Pancreas (tissue), 10 donors: ENCODE measurements at places on chromosomes 1 and 21.

DNA sequence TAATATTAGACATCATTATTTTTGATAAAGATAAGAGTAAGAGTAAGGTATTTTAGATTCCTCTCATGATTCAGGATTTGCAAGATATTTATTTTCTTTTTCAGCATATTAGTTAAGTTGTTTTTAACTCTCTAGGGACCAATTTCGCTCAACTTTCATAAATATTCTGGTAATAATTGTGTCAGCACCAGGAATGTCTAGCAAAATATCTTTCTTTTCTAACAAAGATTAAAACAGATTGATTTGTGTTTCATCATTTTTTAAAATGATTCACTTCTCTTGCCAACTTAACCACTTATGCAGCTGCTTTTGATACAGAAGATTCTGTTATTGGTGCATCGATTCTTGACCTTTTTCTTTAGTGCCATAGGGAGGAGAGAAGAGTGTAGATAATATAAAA is 172.8 kb upstream of the PTGFR start:
- no peak for DNase-seq

GRCh38 chr1:16243936-16244649 is 7.1 kb upstream of the CPLANE2 start:
- DNase-seq, result peak; percentile 90

DNA sequence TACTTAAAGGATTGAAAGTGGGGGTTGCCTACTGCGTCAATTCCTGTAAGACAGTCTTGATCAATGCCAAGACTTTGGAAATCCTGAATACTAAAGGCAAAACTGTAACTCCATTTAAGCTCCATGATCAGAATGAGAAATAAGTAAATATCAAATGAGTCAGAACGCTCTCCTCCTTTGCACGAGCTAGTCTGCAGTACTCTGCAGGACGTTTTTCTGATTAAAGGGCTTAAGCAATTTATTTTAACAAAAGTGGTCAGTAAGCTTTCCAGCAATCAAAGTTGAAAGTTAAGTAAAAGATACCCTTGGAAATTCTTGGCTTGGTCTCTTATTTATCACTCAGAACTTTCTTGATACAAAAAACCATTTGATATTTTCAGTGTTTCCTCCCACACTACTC is 35.7 kb upstream of the ARHGAP29 start:
- no peak for DNase-seq

DNA sequence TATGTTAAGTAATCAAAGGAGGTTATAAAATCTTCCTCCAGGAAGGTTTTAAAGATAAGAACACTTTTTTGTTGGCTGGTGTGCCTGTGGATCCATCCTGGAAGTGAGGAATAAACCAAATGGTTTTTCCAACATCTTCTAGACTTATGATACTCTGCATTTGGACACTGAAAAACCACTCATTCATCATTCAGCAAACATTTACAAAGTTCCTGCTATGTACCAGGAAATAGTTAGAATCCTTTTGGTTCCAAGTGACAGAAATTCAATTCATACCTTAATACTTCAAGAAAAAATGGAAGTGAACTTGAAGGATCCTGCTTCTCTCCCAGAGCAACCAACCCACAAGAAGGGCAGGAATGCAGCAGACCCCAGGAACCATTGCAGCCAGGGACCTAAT is 39.6 kb upstream of the PIGC start:
- DNase-seq, result no peak

DNA sequence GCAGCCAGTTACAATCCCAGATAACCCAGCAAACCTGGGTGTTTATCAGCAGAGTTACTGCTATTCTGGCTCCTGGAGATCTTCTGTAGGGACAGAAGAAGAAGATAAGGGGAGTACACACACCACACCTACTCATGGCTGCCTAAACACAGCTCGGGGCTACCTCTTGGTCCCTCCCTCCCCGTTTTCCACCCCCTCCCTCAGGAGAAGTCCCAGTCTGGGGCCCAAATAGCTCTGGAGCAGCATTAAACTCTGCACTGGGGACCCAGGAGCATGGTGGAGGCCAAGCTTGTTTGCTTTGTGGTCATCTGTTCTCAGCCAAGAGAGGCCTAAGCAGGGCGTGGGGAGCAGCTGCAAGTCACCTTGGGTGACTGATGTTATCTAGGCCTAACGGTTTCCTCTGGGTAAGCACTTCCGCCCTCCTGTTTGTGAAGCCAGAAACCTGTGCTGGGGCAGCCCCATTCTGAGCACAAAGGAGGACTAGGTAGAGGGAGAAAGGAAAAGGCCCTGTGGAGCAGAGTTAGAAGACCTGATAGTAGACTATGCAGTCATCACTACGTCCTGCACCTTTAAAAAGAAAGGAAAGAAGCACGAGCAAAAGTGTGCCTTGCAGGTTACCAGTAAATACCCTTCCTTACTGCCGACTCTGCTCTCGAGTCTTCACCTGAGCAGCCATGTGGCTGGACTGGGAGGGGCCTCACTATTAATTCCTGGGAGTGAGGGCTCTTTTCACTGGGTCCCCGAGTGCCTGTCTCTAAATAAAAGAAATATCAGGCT is 2.0 kb upstream of the RCSD1 start:
- DNase-seq, result no peak

DNA sequence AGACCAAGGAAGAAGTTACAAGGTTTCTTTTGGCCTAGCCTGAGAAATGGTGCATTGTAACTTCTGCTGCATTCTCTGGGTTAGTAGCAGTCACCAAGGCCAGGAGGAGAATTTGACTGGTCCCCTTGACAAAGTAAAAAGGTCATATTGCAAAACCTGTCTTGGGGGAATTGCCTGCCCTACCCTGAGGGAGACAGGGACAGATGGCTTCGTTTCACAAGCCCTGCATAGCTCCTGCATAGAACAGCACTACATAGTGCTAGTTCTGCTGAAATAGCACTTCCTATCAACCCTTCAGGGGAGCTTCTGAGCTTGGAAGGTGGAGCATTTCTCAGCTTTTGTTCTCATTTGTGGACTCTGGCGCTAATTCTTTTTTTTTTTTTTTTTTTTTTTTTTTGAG is 20.4 kb upstream of the AK2 start:
- DNase-seq, result no peak

DNA sequence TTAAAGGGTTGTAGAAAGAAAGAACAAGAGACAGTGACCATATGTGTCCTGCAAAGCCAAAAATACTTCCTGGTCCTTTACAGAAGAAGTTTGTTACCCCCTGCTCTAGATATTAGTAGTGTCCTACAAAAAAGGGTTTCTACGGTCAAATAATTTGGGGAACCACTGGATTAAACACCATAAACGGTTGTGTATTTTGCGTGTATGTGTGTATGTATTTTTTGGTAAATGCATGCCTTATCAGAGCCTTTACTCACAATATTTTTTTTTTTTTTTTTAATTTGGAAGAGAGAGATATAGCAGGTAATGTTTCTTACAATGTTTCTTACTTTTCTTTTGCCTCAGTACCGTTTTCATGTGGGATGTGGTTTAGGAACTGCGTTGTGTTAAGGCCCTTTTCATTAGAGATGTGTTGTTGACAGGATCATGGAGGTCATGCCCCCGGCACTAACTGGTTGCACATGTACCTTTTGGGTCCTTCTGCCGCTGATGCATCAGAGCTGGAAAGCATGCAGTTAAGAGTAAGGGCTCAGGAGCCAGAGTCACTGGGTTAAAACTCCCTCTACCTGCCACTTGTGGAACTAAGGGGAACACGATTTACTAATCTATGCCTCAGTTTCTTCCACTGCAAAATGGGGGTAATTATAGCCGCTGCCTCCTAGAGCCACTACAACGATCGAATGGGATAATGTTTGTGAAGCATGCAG is 234.6 kb upstream of the KAZN start:
- DNase-seq, result no peak

DNA sequence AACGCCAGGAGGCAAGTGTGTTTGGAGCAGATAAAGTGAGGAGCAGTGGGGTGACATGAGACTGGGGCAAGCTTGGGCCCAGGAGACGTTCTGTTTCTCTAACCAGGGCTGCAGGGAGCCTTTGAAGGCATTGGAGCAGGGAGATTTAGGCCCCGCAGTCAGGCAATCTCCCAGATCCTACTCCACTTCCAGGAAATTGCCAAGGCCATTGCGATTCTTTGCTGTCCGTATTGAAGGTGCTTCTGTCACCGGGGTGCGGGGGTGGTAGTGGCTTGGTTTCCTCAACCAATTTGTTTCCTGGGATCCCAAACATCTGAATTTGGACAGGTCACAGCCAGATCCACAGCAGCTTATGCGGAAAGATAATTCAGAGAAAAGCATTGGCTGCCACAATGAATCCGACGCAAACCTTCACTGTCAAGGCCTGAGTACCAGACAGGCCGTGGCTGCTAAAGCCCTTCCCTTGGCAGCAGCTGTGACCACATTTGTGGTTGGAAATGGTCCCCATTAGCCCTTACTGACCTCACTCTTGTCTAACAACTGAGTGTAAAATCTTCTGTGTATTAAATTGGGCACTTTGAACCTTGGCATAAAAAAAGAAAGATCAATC is 385.6 kb downstream of the PTPRU start:
- DNase-seq, result no peak

DNA sequence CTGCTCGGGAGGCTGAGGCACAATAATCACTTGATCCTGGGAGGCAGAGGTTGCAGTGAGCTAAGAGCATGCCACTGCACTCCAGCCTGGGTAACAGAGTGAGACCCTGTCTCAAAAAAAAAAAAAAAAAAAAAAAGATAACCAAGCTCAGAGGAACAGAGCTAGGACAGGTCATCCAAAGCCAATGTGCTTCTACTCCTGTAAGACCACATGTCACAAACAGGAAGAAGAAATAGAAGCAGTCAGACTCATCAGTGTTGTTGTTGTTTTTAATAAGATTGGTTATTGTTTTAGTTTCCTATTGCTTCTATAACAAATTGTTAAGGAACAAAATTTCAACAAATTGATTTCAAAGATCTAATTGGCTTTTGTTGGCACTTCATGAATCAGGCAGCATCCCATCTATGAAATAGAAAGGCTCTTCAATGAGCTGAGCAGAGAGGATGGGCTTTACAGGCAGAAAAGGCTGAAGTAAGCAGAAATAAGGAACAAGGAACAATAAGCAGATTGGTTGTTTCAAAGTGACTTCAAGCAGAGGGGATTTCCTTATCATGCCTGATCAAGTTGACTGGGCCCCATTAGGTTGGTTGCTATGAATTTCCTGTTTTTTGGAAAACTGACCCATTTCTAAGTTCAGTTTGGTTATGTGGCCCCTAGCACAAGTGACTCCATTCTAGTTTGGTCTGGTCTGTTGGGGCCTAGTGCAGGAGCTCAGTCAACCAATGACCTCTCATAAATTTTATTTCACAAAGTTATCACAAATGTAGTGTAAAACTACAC is 6.0 kb upstream of the AKNAD1 start:
- DNase-seq, result no peak

GRCh38 chr1:15426492-15427279 is 11.6 kb upstream of the CTRC start:
- DNase-seq, result peak; percentile 65

GRCh38 chr1:7103874-7104273 is 318.6 kb downstream of the CAMTA1 start:
- no peak for DNase-seq

- no peak for DNase-seq
Observed at GRCh38 chr1:223708651-223709268, 3.6 kb upstream of the CAPN2 start.

DNA sequence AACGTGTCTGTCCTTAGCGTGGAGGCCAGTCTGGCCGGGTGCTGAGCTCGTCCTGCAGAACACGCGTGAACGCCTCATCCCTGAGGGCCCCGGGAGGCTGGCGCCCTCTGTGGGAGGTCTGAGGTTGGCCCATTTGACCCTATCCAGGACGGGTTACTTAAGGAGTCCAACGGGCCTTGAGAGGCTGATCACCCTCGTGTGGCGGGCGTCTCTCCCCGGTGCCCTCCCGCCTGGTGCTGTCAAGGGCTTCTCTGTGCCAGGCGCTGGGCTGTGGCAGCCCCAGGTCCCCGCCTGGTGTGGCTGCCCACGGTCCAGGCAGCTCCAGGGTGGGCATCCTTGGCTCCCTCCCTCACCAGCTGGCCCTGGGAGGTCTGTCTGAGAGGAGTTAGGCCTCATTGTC is 9.7 kb downstream of the SKI start:
- no peak for DNase-seq

- DNase-seq, result no peak
Observed at GRCh38 chr1:37240897-37241296, 206.6 kb upstream of the GRIK3 start.

- no peak for DNase-seq
Observed at GRCh38 chr1:211485480-211485857, 6.5 kb downstream of the RD3 start.

GRCh38 chr1:2529784-2530512 is at the start of gene HES5:
Gene HES5 (minus strand): TSS chr1:2530263. CDS start chr1:2530164, 99 bp downstream.
- DNase-seq, result no peak

GRCh38 chr1:24317956-24318614 is 1.1 kb upstream of the GRHL3 start:
- DNase-seq, result no peak

- DNase-seq, result no peak
Observed at GRCh38 chr1:119679223-119679622, 31.2 kb upstream of the ZNF697 start.

DNA sequence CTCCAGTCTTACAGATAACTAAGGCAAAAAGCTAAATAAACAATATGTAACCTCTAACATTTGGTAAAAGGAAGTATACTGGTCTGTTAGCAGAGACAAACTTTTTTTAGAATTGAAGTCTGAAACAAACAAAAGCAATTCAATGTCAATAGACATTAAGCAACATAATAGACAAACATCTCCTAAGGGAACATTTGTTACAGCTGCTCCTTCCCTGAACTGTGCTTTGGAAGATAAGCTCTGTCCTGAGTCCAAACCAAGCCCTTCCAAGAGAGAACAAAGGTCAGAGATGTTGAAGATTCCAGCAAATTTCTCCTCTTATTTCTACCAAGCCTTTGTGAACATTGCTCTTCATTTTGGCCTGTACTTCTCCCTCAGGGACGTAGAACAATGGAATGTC is 25.3 kb downstream of the FMO2 start:
- no peak for DNase-seq

- no peak for DNase-seq
Observed at GRCh38 chr21:27209546-27209945, 242.7 kb upstream of the ADAMTS5 start.

GRCh38 chr1:105260001-105260400 is 1510.3 kb downstream of the AMY1C start:
- no peak for DNase-seq
